Foreskin melanocyte (primary cell): ENCODE measurements at places on chromosomes 13 and 19.

DNA sequence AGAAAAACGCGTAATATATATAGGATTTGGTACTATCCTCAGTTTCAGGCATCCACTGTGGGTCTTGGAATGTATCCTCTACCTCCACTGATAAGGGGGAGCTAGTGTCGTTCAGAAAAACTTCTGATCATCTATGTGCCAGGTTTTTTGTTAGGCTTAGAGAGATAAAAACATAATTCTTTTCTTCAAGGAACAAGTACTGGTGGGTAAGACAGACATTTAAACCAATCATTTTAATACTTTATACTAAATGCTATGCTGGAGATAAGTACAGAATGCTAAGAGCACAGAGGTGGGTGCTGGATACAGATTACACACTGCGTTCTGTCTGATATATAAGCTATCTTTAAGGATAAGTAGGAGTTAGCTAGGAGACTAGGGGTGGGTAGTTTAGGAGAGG lies 166.1 kb downstream of the PDS5B start:
- DNase-seq, result no peak

- no peak for DNase-seq
These were observed 1241.9 kb downstream of the UQCRFS1 start for GRCh38 chr19:27971071-27971470.

DNA sequence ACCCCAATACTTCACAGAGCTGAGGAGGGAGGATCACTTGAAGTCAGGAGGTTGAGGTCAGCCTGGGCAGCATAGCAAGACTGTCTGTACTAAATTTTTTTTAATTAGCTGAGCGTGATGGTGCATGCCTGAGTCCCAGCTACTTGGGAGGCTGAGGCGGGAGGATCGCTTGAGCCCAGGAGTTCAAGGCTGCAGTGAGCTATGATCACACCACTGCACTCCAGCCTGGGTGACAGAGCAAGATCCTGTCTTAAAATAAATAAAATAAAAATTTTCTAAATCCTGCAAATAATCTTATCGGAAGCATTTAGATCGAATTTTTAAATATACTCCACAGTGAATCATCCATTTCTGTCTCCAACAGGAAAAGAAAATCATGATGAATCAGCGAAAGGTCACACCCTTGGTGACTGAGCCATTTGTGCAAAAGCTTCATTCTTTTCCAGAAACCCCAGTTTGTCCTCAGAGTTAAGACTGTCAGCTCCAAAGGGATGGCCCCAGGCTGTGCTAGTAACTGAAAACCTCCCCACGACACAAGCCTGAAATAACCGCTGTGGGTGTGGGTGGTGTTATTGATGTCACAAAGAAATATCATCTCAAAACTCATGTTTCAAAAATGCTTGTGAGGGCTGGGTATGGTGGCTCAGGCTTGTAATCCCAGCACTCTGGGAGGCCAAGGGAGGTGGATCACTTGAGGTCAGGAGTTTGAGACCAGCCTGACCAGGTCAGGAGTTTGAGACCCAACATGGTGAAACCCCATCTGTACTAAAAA lies 167.6 kb downstream of the PTPRS start:
- peak; percentile 92 for DNase-seq

DNA sequence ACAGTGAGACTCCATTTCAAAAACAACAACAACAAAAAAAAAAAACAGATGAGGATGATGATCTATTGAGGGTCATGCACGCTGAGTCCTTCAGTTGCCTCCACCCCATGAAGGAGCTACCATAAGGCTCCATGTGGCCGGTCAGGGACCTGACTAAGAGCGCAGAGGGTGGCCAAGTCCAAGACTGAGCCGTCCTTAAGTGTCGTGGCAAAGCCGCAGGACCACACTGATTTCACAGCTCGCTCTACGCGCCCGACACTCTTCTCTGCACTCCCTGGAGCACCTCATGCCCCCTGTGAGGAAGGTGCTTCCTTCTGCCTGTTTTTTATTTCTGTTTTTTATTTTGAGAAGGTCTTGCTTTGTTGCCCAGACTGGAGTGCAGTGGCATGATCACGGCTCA lies 12.3 kb downstream of the TTYH1 start:
- DNase-seq, result no peak

DNA sequence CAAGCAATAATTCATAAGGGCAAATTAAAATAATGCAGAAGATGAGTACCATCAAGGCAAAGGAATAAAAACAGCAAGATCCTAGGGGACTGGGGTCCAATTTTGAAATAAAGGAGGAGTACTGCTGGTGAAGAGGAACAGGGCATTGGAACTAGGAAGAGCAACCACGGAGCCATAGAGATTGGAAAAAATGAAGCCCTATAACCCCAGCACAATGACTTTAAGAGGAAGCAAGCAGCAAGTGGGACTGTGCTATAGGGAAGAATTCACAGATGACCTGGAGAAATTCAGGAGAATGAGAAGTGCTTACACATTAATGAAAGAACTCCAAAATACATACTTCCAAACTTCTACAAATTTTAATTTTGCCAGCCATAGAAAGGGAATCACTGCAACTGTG lies 44.9 kb upstream of the ITM2B start:
- DNase-seq, result no peak

GRCh38 chr19:33426621-33427361 lies 53.3 kb downstream of the CEBPG start:
- DNase-seq, result no peak
